ENCODE measurements at places on chromosomes 4 and X.

DNA sequence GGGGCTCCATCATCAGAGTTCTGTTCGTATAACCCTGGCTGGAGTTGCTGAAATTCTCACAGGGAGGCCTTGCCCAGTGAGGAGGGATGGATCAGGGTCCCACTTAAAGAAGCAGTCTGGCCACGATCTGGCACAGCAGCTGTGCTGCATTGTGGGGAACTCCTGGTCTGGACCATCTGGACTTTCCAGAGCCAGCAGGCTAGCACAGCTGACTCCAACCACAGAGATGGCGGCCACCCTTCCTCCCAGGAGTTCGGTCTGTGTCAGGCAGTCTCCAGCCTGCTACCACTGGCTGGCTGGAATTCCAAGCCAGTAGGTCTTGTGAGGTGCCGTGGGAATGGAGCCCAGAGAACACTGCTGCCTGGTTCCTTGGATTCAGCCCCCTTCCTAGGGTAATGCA lies 62.0 kb downstream of the SLAIN2 start:
- DNase-seq, result no peak

DNA sequence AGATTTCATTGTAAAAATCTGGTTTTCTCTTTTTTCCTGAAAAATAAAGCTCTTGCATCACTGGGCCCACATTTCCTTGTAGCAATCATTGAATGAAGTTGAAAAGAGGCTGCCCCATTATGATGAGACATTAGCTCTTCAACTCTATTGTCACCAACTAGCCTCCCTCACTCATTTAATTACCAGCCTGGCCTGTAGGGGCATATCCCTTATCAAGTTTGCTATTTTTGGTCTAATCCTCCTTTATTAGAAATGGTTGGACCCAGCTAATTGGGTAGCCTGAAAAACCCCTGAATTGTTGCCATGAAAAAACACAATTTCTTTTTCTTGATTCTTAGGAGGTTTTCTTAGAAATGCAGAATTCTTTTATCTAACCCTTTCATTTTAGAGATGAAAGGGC lies 164.6 kb upstream of the CASK start:
- no peak for DNase-seq

- no peak for DNase-seq
These were observed 22.0 kb downstream of the ASB11 start for GRCh38 chrX:15293451-15293850.

DNA sequence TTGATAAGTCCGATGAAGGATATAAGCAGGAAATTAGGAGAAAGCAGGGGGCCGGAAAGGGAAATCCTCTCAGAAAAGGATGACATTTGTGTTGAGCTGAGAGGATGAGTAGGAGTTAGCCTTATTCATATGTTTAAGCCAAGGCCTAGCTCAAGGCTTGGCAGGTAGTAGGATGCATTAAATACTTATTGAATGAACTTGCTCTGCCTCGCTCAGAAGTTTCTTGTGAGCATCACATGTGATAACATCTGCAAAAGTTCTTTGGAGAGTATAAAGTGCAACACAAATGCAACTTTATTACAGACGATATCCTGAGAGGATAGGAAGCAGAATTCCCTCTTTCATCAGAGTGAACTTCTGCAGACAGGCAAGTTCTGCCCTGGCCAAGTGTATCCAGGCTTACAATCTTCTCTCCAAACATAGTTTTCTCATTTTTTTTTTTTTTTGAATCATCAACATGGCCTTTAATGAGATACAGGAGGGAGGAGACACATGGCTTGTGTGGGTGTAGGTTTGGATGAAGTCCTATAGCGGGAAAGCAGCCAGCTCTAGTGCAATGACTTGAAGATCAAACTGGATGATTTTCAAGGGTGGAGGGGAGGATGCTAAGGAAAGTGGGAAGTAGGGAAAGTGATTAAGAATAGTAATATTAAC lies 48.1 kb downstream of the LUZP4 start:
- DNase-seq, result no peak

- no peak for DNase-seq
These were observed 2.1 kb downstream of the NDNF start for GRCh38 chr4:121070274-121070673.

GRCh38 chrX:41666251-41666650 lies 22.5 kb upstream of the GPR34 start:
- no peak for DNase-seq

DNA sequence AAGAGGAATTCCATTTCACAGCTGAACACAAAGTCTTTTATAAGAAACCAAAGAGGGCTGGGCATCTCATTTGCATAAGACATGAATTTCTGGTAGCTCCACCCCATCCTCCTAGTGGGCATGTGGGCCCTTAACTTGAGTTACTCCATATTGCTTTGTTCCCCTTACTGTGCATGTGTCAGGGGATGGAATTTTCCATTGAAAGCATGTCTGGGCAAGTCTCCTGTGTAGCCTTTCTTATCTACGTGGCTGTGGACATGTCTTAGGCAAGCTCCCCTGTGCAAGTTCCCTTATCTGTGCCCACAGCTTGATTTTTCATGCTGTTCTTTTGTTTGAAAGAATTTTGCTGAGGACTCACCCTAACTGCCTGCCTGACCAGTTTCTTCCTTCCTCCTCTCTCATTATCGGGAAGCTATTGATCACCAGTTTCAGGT lies 123.5 kb upstream of the JADE1 start:
- DNase-seq, result no peak

All from stimulated activated CD8-positive, alpha-beta memory T cell treated with anti-CD3 and anti-CD28 coated beads, Interleukin-2, amount 100 ng/mL, for 48 hours (primary cell).